HuH-7.5 (cell line): ENCODE measurements at places on chromosomes 12 and 14.

GRCh38 chr14:56342494-56342942 is 224.3 kb downstream of the PELI2 start:
- DNase-seq: no peak

DNA sequence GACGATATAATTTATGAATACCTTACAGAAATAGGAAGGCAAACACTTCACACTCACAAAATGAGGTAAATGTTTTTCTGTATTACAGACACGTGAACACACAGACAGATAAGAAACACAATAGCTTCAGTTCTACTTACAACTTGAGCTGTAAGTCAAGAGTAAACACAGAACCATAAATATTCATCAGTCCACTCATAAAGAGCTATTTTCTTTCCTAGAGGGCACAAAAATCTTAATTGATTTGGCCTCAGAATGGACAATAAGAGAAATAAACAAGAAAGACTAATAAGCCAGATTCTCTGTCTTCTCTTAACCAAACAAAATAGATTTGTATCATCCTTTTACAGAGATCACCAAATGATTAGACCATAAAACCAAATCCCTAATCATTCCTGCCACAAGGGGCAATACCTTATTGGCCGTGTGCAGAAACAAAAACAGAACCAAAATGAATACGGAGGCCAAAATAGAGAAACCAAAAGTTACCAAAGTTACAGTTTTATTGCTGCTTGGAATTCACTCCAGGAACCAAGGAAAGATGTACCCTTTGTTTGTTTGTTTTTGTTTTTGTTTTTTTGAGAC is 38.1 kb upstream of the GARIN2 start:
- no peak for DNase-seq

- DNase-seq: no peak
Measured at GRCh38 chr14:59244581-59244980, 56.1 kb downstream of the DAAM1 start.

- DNase-seq: no peak
Measured at GRCh38 chr12:49969027-49969426, 3.7 kb upstream of the AQP6 start.

DNA sequence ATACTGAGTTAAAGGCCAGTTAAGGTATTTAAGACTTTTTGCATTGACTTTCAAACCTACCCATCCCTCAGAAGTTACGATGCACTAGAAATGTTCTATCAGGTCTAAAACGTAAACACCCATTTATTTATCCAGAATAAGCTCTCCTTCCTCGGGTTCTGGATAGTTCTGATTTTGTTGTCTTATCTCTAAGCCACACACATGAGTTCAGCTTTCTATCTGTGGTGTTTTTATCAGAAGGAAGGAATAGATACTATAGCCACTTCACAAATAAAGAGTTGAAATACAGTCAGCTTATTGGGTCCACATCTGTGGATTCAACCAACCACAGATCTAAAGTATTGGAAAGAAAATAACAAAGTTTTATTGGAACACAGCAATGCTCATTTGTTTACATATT is 5.4 kb downstream of the SFSWAP start:
- DNase-seq: no peak
